Left lobe of liver (tissue), 2 donors: ENCODE measurements at places on chromosomes 4 and X. TPM values are rescaled to one million over a fixed set of nuclear protein-coding genes. Genes with fewer than 3 reads are reported as not detected.

GRCh38 chr4:1517592-1518411 is 111.6 kb upstream of the NKX1-1 start:
- DNase-seq = no peak

- no peak for DNase-seq
Measured at GRCh38 chr4:10034136-10034535, 12.8 kb upstream of the SLC2A9 start.

DNA sequence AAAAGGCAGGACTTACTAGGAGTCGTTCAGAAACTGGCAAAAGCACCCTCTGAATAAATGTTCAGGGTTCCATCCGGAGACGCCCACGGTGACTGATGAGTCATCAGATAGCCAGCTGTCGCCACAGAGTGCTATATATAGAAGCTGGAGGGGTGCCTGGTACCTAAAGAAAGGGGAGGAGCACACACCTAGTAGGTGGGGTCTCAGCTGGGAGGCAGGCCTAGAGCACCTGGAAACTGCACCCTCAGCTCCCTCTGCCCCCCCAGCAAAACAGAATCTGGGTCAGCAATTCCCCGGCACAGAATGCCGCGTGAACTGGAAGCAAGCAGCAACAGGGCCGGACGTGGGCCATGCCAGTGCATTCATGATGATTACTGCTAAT is 242.0 kb downstream of the BCOR start:
- no peak for DNase-seq

DNA sequence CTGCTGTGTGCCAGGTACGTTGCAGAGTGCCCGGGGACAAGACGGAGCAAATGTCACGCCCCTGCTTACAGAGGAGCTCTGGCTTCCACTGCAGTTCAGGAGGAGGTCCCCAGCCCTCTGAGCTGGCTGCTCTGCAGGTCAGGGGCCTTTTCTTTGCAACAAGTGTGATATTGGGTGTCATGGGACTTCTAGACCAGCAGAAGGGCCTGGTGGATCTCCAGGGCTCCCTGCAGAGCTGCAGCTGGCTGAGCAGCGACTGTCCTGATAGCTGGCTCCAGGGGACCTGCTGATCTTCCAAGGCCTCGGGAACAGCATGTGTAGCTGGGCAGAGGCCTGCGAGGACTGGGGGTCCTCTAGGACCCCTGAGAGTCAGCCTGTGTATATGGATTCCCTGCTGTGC is 120.4 kb downstream of the SORCS2 start:
- no peak for DNase-seq

GRCh38 chr4:105679186-105679585 is 29.3 kb downstream of the INTS12 start:
- DNase-seq = no peak

Gene GPR34
- 1.2 TPM for total RNA-seq

Gene UGT2A1
- total RNA-seq = 0.18 TPM
